ENCODE measurements at places on chromosomes 7 and 10.

- DNase-seq, result no peak
Measured at GRCh38 chr10:78454123-78454645, 420.5 kb downstream of the RPS24 start.

- DNase-seq, result no peak
Measured at GRCh38 chr7:113188396-113188795, 70.0 kb upstream of the SMIM30 start.

- no peak for DNase-seq
Measured at GRCh38 chr7:158047391-158048059, 540.1 kb downstream of the PTPRN2 start.

- no peak for DNase-seq
Measured at GRCh38 chr10:28949005-28950004, 272.0 kb downstream of the BAMBI start.

DNA sequence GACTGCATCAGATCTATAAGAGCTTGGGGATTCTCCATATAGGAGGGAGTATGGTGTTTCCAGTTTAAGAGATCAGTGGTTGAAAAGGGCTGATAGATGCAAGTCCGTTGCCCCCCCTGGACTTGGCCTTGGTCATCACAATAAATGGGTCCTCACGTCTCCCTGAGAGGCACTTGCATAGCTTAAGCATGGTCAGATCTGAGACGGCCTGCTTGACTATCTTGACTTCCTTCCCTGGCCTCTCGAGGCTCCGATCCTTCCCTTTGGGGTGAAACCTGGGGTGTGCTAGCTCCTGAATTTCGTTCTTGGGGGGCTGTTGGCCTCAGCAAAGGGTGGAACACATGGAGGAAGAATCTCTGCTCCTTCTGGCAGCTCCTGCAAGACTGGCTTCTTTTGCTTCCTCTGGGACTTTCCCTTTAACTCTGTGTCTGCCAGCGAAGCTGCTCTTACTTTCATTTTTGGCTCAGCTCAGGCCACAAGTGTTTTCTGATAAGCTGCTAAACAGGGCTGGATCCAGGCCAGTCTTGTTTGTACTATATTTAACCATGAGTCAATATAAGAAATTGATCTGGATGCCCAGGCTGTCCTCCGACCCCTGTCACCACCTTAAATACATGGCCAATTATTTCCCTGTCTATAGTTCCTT, 11.2 kb upstream of the ZNF485 start:
- DNase-seq, result no peak

DNA sequence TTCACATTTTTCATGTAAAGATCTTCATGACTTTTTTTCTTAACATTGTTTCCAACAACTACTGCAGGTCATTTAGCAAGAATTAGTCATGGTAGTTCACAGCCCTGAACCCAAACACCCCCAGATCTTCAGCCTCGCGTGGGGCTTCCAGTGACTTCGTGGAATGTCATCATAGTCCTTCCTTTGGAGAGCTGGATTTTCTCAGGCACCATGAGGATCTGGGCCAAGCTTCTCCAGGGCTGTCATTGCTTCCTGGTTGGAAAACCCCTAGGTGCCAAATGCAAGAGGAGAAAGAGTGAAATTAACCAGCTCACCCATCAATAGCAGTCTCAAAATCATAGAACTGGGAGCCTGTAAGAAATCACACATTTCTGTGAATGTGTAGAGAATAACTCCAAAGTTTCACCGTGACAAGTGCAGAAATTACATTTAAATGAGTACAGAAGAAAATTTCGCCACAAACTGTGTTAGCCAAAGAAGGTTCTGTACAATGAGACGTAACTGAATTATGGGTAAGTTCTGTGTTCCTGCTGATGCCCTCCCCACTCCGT, 175.4 kb downstream of the CELF2 start:
- DNase-seq, result no peak

Data from AG09319 (cell line).